ENCODE measurements at places on chromosomes 16 and 17.

DNA sequence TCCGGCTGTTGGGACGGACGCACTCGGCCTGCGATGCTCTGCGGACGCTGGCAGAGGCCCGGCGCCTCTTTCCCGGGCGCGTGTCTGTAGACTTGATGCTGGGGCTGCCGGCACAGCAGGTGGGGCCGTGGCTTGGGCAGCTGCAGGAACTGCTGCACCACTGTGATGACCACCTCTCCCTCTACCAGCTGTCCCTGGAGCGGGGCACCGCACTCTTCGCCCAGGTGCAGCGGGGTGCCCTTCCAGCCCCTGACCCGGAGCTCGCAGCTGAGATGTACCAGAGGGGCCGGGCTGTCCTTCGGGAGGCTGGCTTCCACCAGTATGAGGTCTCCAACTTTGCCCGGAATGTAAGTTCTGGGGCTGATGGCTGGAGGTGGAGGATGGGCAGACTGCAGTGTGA is 3.5 kb downstream of the RSAD1 start:
- DNase-seq: no peak

- no peak for DNase-seq
Observed at GRCh38 chr16:56068314-56068713, 123.0 kb upstream of the GNAO1 start.

GRCh38 chr16:84156342-84156784 is 11.3 kb downstream of the DNAAF1 start:
- DNase-seq: no peak

- no peak for DNase-seq
Observed at GRCh38 chr17:14923981-14924380, 341.1 kb downstream of the PMP22 start.

DNA sequence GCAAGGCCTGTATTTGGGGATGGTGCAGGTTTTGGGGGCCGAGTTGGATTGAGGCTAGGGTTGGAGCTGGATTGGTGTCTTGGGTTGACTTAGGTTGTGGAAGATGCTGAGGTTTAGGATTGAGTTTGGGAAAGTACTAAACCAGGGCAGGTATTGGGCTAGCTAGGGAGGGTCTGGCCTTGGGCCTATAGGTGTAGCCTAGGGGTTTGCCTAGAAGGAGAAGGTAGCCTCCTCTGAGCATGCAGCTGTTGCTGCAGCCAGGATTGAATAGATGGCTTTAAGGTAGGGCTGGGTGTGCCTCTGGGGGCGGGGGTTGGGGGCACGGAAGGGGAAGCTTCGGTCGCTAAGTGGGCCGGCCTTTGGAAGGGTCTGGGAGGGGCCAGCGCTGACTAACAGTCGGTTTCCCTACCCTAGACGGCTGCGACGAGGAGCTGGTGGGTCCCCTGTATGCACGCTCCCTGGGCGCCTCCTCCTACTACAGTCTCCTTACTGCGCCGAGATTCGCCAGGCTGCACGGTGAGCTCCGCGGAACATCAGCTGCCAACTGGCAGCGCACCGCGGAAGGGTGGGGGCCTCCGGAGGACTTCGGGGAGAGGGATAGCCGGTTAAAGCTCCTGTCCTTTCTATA is 1.2 kb downstream of the CNTNAP1 start:
- DNase-seq: no peak

Measured in stimulated activated CD8-positive, alpha-beta memory T cell treated with anti-CD3 and anti-CD28 coated beads, Interleukin-12 subunit alpha, Interleukin-12 subunit beta, amount 100 ng/mL, for 1 hour (primary cell).